Glomerular endothelial cell (primary cell): ENCODE measurements at places on chromosomes 16 and 17. TPM values are rescaled to one million over a fixed set of nuclear protein-coding genes. Genes with fewer than 3 reads are reported as not detected.

- no peak for DNase-seq
Observed at GRCh38 chr17:75995385-75995925, 5.2 kb upstream of the CDK3 start.

- DNase-seq: no peak
Observed at GRCh38 chr17:64328036-64328858, 62.4 kb downstream of the PECAM1 start.

- no peak for DNase-seq
Observed at GRCh38 chr17:76612977-76613851, 27.6 kb upstream of the ST6GALNAC2 start.

DNA sequence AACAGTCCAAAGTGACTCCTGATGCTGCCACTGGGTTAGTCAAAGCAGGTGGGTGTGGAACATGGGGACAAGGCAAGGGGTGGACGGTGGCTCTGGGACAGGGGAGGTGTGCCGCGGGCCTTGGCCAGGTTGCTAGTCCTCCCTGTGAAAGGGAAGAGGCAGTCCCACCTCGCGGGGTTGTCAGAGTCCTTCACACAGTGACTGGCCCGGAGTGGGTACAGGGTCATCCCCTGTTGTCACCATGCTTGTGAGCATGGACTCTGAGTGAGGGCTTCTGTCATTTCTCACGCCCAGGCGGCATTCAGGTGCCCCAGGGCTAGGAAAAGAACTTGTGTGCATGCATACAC lies 3.1 kb upstream of the ZNF469 start:
- no peak for DNase-seq

- DNase-seq: no peak
Observed at GRCh38 chr16:14337303-14338191, 266.4 kb downstream of the MRTFB start.

Gene CLDN9
- total RNA-seq: not detected in 2 replicates

Gene TMED6
- total RNA-seq: not detected in 2 replicates

Gene CHD9NB
- 2.7 and 3.2 TPM in 2 replicates for total RNA-seq
